Glutamatergic neuron (in vitro differentiated cells): ENCODE measurements at places on chromosomes 2 and 18.
A peak's percentile ranks its signal among the peaks of the same experiment; 100 is the strongest.

DNA sequence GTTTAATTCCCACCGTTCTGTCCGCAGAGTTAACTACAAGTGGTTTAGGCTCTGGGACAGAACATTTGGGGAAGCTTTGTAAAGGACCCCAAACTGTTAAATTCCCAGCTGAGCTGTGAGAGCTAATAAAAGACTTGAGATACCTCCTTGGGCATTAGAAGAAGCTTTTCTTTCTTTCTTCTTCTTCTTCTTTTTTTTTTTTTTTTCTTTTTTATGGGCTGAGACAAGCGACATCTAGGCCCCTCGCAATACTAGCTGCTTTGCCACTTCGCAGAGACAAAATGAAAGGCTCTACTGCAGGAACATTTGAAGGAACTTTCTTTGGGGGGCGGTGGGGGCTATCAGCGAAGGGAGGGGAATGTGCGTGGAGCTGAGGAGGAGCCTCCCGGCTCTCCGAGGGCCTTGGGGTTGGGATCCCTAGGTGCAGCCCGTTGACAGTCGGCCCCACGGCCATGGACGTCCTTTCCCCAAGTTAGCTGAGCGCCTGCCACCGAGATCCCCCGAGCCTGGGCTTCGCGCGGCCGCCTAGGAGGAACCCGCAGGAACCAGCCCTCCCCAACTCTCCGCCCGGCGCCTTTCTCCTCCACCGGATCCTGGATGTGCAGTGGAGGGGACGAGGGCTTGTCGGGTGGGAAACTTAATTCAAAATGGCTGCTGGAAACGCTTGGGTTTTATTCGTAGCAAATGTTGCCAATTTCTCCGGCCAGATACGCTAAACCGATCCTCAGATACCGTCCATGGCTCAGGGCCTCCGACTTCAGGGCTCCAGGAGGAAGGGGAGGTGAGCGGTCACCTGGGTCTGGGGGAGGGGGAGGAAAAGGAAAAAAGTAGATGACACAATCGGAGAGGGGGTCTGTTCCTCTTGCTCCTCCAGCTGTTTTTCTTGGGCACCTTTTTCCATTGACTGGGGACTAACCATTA is 4.2 kb downstream of the MEIS1 start:
- peak; percentile 51 for DNase-seq

- no peak for DNase-seq
Measured at GRCh38 chr2:17611036-17611435, 70.5 kb downstream of the VSNL1 start.

- DNase-seq: no peak
Measured at GRCh38 chr2:218063486-218063885, 5.6 kb upstream of the RUFY4 start.

GRCh38 chr2:108594982-108595464 is 60.8 kb downstream of the LIMS1 start:
- no peak for DNase-seq

DNA sequence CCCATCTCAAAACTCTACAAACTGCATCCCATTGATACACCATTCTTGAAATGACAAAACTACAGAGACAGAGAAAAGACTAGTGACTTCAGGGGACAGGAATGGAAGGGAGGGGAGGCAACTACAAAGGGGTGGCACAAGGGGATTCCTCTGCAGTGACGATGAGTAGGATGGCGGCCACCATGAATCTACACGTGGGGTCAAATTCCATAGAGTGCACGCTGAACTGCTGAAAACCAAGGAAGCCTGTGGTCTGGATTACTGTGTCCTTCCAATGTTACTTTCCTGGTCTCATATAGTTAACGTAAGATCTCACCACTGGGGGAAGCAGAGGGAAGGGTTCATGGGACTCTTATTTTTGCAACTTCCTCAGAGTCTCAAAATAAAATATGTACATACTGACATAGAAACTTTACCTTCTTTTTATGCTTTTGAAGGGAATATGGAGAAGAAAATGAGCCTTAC is 23.6 kb downstream of the COX7A2L start:
- no peak for DNase-seq

- no peak for DNase-seq
Measured at GRCh38 chr2:18154812-18155211, 276.3 kb downstream of the KCNS3 start.

GRCh38 chr18:49854681-49855080 is 41.3 kb upstream of the ACAA2 start:
- no peak for DNase-seq

DNA sequence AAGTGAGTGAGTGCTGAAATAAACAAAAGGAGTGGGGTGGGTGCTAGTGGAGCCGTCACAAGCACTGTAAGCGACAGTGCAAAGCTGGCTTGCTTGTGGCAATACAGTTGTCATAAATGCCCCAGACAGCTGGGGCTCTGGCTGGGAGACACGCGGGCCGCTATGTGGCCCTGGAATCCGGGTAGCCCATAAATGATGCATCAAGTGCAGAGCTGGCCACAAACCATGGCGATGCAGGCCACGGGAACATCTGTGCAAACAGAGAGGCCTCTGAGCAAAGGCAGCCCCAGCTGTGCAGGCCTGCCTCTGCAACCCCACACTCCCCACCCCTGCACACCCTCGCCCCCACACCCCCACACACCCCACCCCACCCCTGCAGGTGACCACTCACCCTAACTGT is 349.2 kb upstream of the ID2 start:
- DNase-seq: no peak

- DNase-seq: no peak
Measured at GRCh38 chr18:23616258-23616657, 30.0 kb upstream of the NPC1 start.

DNA sequence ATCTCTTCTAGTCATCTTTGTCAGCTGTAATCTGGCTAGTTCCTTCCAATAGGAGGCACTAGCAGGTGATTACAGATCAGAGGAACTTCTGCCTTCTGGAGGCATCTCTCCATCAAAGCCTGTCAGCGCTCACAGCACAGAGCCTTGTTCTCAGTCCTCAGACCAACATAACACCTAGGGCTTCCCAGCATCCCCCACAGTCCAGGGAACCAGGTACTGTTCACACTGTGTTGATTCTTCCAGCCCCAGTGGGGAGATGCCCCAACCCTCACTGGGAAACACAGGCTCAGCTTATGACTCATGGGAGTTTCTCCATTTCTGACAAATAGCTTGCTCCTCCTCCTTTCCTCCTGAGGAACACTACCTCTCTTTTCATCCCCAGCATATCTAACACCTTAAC is 601.7 kb downstream of the CBLN2 start:
- DNase-seq: no peak

DNA sequence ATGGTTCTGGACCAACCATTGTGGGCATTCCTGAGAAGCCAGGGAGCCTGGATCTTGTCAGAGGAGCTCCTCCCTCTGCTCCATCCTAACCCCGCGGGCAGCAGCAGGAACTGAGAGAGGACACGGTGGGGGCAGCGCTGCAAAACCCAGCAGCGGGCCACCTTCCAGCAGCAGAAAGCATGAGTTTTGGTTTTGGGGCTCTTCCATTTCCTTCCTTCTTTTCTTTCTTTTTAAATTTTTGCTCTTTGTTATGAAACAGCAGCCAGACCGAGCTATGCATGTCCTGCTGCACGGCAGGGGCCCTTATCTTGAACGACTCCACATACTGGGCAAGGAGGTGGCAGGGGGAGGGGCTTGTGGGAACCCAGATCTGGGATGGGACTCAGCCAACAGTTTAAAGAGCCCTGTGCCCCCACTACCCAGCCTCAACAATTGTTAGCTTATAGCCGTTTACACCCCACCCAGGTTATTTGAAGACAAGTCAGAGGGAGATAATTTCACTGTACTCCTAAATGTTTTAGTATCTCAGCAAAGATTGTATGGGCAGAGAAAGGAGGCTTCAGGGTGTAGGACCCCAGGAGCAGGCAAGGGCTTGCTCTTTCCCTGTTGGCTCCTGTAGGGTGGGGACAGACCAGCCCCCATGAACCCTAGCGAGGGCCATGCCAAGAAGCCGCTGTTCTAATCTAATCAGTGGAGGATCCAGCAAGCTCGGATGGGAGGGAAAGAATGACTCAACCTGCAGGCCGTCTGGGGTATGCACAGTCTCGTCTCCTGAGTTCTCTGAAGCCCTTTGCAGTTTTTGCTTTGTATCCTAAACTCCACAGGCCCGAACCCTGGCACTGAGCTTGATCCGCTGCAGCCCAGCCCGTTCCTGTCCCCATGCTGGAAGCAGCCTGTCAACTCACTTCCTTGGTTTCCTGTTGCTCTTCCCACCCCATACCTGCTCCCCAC is 75.3 kb downstream of the LRRFIP1 start:
- no peak for DNase-seq

GRCh38 chr2:62248226-62248625 is 52.3 kb downstream of the B3GNT2 start:
- no peak for DNase-seq

- DNase-seq: no peak
Measured at GRCh38 chr2:225668606-225669266, 269.2 kb downstream of the NYAP2 start.

- no peak for DNase-seq
Measured at GRCh38 chr2:88416016-88416663, 36.4 kb downstream of the FOXI3 start.

- DNase-seq: no peak
Measured at GRCh38 chr2:210676067-210676466, 119.7 kb downstream of the CPS1 start.

DNA sequence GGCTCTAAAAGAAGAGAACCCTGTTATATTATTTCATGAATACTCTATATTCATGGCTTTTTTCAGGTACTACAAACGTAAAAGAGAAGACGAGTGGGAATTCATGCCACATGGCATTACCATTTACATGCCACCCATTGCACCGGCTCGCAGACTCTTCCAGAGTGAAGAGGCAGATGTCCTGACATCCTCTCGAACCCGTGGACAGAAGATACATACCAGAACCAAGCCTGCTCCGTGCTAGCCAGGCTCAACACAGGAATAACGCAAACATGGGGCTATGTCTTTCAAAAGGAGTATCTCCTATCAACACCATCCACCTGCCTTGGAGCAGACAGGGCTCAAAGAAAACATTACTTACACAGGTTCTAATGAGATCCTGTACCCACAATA is 168.8 kb downstream of the THADA start:
- DNase-seq: no peak

DNA sequence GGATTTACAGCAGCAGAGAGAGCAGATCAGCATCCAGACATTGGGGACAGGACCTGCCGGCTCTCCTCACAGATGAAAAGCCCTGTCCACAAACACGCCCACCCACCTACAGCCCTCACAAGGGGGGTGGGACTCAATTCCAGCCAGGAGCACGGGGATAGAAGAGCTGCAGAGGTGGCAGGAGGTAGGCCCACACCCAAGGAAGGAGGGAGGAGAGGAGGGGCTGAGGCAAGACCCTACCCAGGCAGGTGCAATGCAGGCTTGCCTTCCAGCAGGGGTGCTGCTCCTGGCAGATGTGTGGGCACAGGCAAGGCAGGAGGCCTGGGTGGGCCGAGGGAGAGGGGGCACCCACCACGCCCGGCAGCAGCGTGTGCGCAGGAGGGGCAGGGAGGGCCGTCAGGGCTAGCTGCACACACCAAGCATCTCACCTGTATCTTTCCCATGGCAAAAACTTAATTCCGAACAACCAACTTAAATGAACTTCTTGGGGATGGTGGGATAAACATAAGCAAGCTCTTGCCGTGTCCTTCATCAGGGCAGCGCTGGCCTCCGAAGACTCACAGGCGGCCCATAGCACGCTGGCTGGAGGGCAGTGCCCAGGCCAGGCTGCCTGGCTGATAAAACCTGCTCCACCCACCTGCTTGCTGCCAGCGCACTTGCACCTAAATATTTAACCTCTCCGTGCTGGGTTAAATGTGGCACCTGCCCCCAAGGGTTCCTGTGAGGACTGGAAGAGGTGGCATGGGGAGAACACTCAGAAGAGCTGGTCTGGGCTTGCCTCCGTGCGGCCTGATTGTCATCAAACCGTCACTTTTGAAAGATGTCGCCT is 219.5 kb downstream of the HDAC4 start:
- peak; percentile 5 for DNase-seq

DNA sequence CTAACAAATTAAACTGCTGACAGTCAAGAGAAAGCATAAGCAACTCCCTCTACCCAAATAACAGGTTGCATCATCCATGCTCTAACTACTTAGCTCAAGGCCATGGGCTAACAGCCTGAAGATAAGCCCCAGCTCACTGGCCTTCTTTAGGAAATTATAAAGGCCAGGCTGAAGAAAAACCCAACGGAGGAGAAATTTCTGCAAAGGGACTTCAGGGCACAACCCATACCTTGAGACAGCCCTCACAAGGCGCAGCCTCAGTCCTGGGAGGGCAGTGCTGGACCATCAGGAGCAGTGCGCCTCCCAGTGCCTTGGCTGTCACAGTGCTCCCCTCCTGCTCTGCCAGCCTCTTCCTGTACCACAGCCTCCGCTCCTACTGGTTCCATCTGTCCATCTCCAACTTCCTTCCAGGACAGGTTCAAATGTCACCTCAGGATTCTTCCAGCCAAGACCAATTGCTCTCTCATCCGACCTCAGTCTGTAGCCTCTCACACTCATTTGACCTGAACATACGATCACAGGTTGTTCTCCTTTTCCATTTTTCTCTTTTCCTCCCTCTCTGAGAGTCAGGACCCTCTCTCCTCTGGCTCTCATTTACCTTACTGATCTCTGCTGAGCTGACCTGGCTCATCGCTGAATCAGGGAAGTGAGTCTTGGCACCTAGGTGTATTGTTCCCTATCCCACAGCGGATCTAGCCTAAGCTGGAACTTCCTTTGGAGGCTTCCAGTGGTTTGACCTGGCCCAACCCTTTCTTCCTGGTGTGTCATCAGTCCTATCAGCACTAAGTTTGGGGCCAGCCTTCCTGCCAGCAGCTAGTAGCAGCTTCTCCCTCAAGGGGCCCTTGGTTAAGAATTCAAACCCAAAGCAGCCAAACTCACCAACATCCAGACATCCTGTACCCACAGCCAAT is 1.9 kb downstream of the MCFD2 start:
- no peak for DNase-seq
